ENCODE measurements at places on chromosomes 1 and 21. TPM values are rescaled to one million over a fixed set of nuclear protein-coding genes. Genes with fewer than 3 reads are reported as not detected.

- H3K4me1 ChIP-seq: no peaks in the 10 kb centered on the region
- no peak for DNase-seq
- no peak overlapping the region for H3K27ac ChIP-seq
- no peaks in the 10 kb centered on the region for H3K27me3 ChIP-seq
Measured at GRCh38 chr1:177953549-177953948, 16.3 kb downstream of the SEC16B start.

- H3K4me1 ChIP-seq: peaks cover 7% of the 10 kb centered on the region
- no peak for DNase-seq
- H3K27ac ChIP-seq: peak overlapping the region; percentile 40
Measured at GRCh38 chr1:184843732-184844495, 89.3 kb upstream of the EDEM3 start.

- H3K4me3 ChIP-seq: no peak overlapping the region
- no peak overlapping the region for H3K27ac ChIP-seq
- H3K36me3 ChIP-seq: no peaks in the 10 kb centered on the region
- no peaks in the 10 kb centered on the region for H3K27me3 ChIP-seq
- no peak for DNase-seq
Measured at GRCh38 chr1:7252411-7253117, 467.3 kb downstream of the CAMTA1 start.

- H3K36me3 ChIP-seq: no peaks in the 10 kb centered on the region
- no peak for DNase-seq
- no peaks in the 10 kb centered on the region for H3K27me3 ChIP-seq
- H3K4me1 ChIP-seq: no peaks in the 10 kb centered on the region
- H3K27ac ChIP-seq: no peak overlapping the region
- H3K4me3 ChIP-seq: no peak overlapping the region
Measured at GRCh38 chr1:47678464-47678980, 240.7 kb downstream of the FOXD2 start.

- no peaks in the 10 kb centered on the region for H3K36me3 ChIP-seq
- no peak overlapping the region for H3K4me3 ChIP-seq
- H3K4me1 ChIP-seq: peaks cover 41% of the 10 kb centered on the region
- DNase-seq: no peak
- H3K27me3 ChIP-seq: no peaks in the 10 kb centered on the region
- no peak overlapping the region for H3K27ac ChIP-seq
Measured at GRCh38 chr1:52156460-52156859, 14.6 kb downstream of the ZFYVE9 start.

DNA sequence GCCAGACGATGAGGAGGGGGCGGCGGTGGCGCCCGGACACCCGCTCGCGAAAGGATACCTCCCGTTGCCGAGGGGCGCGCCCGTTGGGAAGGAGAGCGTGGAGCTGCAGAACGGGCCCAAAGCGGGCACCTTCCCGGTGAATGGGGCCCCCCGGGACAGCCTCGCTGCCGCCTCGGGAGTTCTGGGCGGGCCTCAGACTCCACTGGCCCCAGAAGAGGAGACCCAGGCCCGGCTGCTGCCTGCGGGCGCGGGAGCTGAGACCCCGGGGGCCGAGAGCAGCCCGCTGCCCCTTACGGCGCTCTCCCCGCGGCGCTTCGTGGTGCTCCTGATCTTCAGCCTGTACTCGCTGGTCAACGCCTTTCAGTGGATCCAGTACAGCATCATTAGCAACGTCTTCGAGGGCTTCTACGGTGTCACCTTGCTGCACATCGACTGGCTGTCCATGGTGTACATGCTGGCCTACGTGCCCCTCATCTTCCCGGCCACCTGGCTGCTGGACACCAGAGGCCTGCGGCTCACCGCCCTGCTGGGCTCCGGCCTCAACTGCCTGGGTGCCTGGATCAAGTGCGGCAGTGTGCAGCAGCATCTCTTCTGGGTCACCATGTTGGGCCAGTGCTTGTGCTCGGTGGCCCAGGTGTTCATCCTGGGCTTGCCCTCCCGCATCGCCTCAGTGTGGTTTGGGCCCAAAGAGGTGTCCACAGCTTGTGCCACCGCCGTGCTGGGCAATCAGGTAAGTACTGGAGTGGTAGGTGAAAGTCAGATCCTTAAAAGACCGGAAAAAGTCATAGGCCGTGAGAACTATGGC is 588 bp downstream of the FLVCR1 start:
- no peaks in the 10 kb centered on the region for H3K36me3 ChIP-seq
- peak overlapping the region; percentile 87 for H3K27ac ChIP-seq
- H3K27me3 ChIP-seq: no peaks in the 10 kb centered on the region
- H3K4me1 ChIP-seq: peaks cover 7% of the 10 kb centered on the region
- DNase-seq: peak; percentile 15

DNA sequence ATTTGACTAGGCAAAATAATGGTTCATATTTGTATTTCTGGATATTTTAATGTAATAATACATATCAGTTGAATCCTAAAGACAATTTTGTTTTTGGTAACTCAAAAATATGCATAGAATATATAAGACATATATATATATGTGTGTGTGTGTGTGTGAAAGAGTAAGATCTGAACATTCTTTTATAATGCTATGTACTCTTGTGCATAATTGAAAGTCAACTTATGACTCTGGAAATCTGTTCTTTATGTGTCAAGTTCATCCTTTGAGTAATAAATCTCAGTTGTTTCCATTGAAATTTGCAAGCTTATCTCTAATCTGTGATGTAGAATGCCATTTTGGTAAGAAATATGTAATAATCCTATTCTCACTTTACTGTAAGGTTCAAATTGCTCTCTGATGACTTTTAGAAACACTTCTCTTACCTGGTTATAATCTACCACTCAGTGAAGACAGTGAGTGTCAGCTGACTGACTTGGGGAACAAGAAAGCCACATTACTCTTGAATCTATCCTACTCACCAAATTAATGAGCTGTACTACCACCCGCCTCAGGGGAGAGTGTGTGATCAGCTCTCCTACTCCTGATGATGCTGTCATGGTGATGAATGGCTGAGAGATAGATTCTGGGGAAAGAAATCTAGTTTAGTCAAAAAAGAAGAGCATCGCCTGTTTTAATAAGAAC is 15.0 kb upstream of the NEK7 start:
- no peak overlapping the region for H3K27ac ChIP-seq
- DNase-seq: no peak
- H3K4me3 ChIP-seq: no peak overlapping the region
- no peaks in the 10 kb centered on the region for H3K4me1 ChIP-seq

GRCh38 chr1:193569096-193569982 is 382.9 kb upstream of the B3GALT2 start:
- H3K27me3 ChIP-seq: no peaks in the 10 kb centered on the region
- no peak for DNase-seq
- no peaks in the 10 kb centered on the region for H3K4me1 ChIP-seq
- no peaks in the 10 kb centered on the region for H3K36me3 ChIP-seq
- no peak overlapping the region for H3K4me3 ChIP-seq
- no peak overlapping the region for H3K27ac ChIP-seq

DNA sequence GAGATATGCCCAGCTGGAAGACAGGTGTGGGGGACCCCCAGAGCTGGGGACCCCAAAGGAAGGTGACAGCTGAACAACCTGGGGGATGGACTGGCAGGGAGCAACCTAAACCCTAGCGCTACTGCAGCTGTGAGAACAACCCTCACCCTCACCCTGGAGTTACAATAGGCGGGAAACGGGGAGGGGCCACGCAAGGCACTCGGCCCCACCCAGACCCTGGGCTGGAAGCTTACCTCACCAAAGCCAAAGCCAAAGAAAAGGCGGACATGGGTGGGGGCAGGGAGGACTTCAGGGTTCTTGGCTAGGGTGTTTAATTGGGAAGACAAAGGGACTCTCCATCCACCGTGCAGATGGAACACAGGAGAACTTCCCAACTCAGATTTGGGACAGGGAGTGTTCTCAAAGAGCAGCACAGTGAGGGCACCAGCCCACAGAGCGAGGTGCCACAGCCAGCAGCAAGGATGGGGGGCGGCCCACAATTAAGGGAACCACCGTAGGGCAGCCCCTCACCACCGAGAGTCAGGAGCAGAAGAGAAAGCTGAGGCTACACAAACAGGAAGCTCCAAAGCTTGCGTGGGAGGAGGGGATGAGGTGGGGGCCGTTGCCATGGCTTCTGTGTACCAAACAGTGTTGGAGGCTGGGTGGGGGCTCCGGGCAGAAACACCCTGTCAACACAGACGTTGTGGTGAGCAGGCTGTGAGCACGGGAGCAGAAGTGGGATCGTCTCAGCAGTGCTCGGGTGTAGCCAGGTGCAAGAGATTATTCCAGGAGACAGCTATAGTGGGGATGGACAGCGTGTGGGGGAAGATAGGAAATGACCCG is 1.9 kb downstream of the TAGLN2 start:
- peaks cover 11% of the 10 kb centered on the region for H3K36me3 ChIP-seq
- peaks cover 31% of the 10 kb centered on the region for H3K4me1 ChIP-seq
- peak; percentile 45 for DNase-seq
- peak overlapping the region; percentile 77 for H3K4me3 ChIP-seq

- no peaks in the 10 kb centered on the region for H3K36me3 ChIP-seq
- no peak for DNase-seq
- no peaks in the 10 kb centered on the region for H3K27me3 ChIP-seq
- H3K4me3 ChIP-seq: no peak overlapping the region
- peak overlapping the region; percentile 81 for H3K27ac ChIP-seq
- H3K4me1 ChIP-seq: peaks cover 78% of the 10 kb centered on the region
Measured at GRCh38 chr1:10860218-10860617, 63.8 kb upstream of the CASZ1 start.

GRCh38 chr21:41387824-41388223 is 26.0 kb downstream of the MX2 start:
- H3K4me3 ChIP-seq: no peak overlapping the region
- no peak overlapping the region for H3K27ac ChIP-seq
- H3K27me3 ChIP-seq: no peaks in the 10 kb centered on the region
- no peak for DNase-seq
- no peaks in the 10 kb centered on the region for H3K4me1 ChIP-seq

DNA sequence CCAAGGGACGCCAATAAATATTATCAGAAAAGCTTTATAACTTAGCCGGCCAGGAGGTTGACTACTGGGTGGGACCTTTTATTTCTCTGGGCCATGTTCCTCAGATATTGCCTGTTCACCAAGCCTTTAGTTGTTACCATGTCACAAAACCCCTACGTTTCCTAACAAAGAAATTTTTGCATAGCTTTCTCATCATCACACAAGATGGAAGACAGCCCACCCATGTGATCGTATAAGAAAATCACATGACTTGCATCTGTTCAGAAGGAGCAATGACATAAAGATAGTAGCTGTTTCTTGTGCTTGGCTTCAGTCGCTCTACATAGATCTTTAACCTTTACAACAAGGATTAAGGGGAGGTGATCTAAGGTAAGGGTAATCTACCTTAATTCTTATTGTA is 88.9 kb upstream of the NGF start:
- H3K4me1 ChIP-seq: no peaks in the 10 kb centered on the region
- no peak for DNase-seq
- no peak overlapping the region for H3K4me3 ChIP-seq
- H3K36me3 ChIP-seq: no peaks in the 10 kb centered on the region
- H3K27me3 ChIP-seq: no peaks in the 10 kb centered on the region

DNA sequence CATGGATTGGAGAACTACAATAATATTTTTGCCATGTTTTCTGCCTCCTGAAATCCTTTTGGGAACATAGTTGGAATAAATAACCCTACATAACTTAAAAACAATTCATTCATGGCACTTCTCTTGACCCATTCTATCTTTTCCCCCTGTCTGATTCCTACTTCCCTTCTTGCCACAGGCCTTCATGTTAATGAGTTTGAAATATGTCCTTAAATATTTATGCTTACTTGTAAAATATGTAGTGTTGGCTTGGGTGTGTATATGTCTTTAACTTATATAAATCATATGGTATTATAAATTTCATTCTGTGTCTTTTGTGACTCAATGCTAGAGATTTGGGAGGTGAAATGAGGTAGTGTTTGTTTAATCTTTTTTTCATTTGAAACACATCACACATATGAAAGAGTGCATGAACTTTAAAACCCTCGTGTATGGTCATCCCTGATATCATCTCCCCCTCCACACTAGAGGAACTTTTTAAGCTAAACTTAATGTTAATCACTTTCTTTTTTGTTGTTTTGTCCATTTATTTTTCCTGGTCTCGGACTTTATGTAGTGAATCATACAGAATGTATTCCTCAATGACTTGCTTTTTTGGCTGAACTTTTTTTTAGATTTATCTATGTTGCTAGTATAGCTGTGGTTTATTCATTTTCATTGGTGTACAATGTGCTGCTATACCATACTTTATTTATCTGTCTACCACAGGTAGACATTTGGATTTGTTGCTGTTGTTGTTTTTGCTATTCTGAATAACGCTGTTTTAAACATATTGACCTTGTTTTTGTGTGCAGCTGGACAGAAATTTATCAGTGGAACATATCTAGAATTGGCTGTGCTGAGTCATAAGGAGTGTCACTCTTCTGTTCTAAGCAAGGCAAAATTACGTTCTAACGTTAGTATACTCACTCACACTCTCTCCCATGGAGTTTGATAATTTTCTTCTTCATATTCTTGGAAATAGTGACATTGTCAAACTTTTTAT is 441.6 kb downstream of the PLPP3 start:
- no peak for DNase-seq
- no peaks in the 10 kb centered on the region for H3K27me3 ChIP-seq
- H3K36me3 ChIP-seq: no peaks in the 10 kb centered on the region
- H3K4me1 ChIP-seq: no peaks in the 10 kb centered on the region

DNA sequence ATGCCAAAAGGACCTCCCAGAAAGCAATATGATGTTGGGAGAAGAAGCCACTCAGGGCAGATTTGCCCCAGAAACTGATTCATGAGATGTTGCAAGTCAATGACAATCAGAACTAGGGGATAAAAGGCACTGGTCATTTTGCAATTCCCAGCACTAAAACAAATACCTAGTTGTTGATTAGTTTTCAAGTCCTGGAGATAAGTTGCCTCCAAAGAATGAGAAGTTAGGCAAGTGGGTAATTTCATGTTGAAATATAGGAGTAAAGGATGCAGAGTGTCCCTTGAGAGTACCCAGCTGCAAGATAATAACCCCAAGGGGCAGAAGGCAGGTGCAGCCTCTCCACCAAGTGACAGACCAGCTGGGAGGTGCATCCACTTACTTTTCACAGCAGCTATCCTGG is 363.6 kb downstream of the PBX1 start:
- no peaks in the 10 kb centered on the region for H3K27me3 ChIP-seq
- H3K36me3 ChIP-seq: no peaks in the 10 kb centered on the region
- no peak overlapping the region for H3K4me3 ChIP-seq
- no peaks in the 10 kb centered on the region for H3K4me1 ChIP-seq
- DNase-seq: no peak
- no peak overlapping the region for H3K27ac ChIP-seq

GRCh38 chr1:20348326-20348915 is 57.7 kb downstream of the VWA5B1 start:
- H3K27ac ChIP-seq: no peak overlapping the region
- no peak overlapping the region for H3K4me3 ChIP-seq
- no peak for DNase-seq
- no peaks in the 10 kb centered on the region for H3K36me3 ChIP-seq
- no peaks in the 10 kb centered on the region for H3K4me1 ChIP-seq

OLFM3 gene
- not detected for total RNA-seq

MCOLN2 gene
- total RNA-seq: 0.22 TPM

ESPN gene
- total RNA-seq: not detected

SLC30A2 gene
- total RNA-seq: 1.2 TPM

All from gastrocnemius medialis (tissue), 4 donors.